Occipital lobe (tissue), 3 donors: ENCODE measurements at places on chromosomes 2 and 18.

DNA sequence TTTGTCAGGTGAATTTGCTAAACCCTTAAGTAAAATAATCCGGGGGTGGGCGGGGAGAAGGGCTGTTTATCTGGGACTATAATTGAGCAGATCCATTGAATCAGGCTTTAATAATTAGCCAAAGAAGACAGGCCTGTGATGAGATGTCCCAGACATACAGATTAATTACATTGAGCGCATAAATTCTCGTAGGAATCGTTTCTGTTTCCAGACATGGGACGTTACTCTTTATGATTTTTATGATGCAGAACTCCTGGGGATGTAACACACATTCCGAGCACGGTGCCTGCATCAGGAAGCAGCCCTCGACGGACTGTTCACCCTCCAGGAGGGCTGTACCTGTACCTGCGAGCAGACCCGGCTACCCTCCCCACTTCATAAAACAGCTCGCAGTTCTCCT, 88.9 kb downstream of the SMIM21 start:
- no peak for DNase-seq

DNA sequence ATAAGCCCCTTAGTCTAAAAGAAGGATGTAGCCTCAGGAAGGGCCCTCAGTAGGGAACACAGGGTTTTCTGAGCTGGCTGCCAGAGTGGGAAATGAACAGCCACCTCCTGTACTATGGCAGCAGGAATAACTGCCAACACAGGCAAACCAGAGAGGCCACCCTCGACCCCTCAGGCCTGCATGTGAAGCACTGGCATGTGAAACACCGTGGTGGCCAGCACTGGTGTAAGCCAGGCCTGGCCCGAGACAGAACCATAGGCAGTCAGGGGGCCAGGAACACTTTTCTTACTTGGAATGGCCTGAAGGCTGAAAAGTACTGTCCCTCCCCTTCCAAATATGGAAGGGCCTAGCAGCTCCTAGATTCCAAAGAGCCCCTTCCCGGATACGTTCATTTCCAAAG, 28.2 kb downstream of the SFXN5 start:
- DNase-seq = no peak

DNA sequence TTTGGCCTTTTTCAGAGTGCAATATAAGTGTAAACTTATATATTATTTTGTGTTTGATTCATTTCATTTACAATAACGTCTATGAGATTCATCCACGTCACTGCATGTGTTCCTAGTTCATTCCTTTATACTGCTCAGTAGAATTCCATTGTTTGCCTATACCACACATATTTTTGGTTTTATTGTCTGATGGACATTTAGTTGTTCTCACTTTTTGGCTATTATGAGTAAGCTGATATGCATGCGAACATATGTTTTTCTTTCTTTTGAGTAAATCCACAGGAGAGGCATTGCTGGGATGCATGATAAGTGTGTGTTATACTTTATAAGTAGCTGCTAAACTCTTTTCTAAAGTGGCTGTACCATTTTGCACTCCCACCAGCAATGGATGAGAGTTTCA, 314.8 kb upstream of the HS6ST1 start:
- DNase-seq = no peak

GRCh38 chr2:234953116-234954031, 1.6 kb downstream of the SH3BP4 start:
- no peak for DNase-seq

- no peak for DNase-seq
Observed at GRCh38 chr2:129702416-129703176, 276.9 kb upstream of the RAB6C start.

DNA sequence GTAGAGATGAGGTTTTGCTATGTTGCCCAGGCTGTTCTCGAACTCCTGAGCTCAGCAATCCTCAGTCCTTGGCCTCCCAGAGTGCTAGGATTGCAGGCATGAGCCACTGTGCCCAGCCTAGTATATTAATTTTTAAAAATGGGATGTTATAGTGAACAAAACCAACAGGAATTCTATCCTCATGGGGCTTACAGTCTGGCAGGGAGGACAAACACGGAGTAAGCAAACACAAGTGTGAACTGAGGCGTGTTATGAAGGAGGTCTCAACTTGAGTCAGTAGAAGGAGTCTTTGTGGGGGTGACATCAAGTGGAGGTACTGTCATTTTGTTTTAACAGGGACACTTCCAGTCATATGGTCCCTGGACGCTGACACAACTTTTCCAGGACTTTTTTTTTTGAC, 33.1 kb downstream of the EMILIN2 start:
- DNase-seq = no peak

DNA sequence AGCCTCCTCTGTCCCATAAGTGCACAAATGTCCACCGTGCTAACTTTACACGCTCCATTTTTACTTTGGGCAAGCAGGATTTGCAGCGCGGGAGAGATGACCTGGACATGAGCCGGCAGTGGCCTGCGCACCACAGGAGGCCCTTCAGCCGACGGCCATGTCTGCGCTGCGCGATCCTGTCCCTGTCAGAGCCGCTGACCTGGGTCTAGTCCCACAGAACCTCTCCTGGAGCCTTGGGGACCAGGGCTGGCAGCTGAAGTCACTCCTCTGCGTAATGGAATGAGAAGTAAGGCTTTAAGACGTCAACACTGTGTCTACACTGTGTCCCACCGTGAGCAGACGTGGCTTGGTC, 29.6 kb downstream of the ADI1 start:
- DNase-seq = no peak

- no peak for DNase-seq
Observed at GRCh38 chr18:3594760-3595368, 144.9 kb downstream of the TGIF1 start.

DNA sequence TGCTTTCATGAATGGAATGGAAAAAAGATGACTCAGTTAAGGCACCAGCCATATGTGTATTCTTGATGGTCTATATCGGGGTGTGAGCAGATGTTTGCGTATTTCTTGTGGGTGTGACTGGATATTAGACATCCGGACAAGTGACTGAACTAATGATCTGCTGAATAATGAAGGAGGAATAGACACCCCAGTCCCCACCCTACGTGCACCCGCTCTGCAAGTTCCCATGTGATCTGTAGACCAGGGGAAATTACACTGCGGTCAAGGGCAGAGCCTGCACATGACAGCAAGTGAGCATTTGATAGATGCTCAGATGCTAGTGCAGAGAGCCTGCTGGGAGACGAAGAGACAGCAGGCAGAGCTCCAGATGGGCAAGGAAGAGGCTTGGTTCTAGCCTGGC, 12.4 kb upstream of the PRLH start:
- no peak for DNase-seq

GRCh38 chr18:9824474-9824832, 61.3 kb upstream of the TXNDC2 start:
- DNase-seq = no peak

- no peak for DNase-seq
Observed at GRCh38 chr2:48574353-48575287, 43.0 kb upstream of the GTF2A1L start.

DNA sequence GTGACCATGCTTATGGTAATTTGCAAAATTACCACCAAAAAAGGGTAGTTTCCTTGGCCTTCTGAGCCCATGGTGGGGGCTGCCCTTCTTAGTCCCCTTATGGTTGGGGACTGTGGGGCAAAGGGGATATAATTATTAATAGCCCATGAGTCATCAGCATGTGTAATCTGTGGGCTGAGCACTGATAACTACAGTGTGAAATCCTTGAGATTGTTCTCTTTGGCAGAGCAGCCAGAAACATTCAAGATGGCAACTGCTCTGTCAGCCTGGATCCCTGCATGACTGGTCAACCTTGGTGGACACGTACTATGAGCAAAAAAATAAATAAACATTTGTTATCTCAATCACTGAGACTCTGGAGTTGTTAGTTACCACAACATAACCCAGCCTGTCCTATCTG, 61.3 kb downstream of the MGAT4A start:
- no peak for DNase-seq

DNA sequence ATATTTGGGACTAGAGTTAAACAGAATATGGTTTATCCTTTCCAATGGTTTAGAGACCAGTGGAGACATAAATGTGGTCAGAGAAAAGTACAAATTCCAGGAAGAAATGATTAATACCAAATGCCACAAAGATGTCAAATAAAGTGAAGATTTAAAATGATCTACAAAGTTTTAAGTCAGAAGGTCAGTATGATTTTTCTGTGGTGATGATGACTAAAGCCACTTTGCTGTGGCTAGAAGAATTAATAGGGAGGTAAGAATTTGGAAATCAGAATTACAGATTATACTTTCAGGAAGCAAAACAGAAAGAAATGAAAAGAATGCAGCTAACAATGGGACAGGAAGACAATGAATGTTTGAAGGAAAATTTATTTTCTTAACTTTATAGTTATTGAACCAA, 91.5 kb upstream of the CDH7 start:
- DNase-seq = no peak

DNA sequence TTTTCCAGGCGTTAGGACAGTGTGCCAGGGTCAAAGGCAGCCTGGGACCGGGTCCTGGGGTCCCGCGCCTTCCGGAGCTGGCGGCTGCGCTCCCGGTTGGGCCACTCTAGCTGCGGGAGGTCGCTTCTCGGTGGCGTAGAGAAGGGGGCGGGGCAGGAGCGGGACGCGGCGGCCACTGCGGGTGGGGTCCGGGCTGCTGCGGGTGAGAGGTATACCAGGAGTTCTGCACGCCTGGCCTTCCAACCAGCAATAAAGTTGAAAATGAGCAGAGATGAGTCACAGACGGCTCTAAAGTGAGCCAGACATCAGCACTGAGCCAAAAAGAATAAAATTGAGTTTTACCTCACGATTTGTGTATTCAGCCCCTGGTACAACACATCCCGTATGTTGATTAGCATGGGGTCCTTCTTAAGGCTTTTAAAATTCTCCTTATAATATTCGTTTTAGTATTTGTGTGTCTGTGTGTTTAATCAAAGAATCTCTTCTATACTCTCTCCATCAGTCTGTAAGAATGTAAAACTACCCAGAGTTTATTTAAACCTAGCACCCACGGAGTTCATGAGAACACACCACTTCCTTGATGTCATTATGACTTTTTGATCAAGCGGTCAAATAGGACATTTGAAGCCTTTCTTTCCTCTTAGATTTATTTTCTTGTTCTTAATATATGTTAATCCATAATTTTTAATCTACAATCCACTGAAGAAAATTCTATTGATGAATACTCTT, at the start of gene C1GALT1C1L:
C1GALT1C1L (minus strand) TSS at position 108 of the 729 bp plus-strand sequence; CDS start at position 1, 107 bp downstream.
- peak; percentile 10 for DNase-seq

DNA sequence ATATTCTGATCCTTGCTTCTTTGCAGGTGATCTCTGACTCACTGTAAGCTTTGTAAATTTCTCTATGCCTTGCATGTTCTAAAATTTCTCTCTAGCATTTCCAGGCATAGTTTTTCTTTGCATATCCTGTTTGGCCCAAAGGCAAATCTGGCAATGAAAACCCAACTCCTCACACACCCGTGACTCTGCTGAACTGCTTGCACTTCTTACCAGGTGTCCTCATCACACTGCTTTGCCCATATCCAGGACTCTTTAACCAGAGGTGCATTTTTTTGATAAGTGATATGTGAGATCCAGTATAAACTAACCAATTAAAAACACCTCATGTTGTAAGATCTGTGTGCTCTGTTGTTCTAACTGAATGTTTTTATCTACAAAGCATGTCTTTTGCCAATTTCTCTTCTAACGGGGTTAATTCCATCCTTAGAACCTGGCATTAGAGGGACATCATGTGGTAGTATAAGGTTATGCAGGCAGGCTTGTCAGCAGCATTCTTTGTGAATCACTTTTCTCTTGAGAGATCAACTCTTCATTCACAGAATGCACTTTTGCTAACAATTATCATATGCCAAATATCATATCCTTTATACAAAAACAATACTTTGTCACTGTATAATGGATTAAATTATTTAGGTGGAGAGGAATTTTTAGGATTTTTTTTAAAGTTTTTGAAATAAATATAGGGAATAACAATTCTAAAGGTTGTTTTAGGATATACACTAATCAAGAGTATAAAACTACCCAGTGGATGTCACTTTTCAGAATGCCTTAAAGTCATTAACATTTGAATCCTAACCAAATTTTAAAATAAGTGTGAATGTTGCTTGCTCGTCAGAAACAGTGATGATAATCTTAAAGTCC, 20.8 kb upstream of the TMX3 start:
- no peak for DNase-seq

DNA sequence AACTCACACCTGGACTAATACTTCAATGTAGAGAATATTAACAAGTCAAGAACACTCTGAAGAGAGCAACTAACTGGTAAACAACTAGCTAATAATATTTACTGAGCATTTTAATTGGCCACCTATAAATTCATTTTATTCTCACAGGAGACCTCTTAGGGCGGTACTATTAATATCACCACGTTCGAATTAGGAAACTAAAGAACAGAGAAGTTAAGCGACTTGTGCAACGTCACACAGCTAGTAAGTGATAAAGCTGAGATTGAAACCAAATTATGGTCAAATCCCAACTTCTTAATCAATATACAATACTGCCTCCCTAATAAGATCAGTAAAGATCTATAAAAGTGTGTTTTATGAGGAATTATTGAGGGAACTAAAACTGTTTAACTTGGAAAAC, 1034.3 kb upstream of the POU3F3 start:
- DNase-seq = no peak

DNA sequence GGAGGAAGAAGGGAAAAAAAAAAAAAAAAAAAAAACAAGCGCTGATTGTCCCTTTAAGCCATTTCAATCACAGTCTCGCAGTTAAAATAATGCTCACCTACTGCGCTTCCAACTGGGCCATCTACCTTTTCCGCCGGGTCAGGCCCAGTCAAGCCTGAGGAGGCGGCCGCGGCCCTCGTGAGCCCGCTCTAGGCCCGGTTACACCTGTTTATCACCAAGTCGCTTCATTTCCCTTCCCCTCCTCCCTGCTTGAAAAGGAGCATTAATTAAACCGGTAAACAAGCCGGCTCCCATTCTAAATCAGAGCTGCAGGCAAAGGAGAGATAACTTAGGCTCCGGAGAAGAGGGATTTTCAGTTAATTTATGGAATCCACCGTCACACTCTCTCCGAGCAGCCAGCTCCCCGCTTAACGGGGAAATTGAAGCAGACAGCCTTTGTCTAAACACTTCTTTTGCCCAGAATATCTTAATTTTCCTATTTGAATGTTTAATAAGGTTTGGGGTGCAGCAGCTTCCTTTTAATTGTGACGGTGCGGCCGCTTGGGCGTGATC, 140.1 kb upstream of the SIX3 start:
- no peak for DNase-seq

DNA sequence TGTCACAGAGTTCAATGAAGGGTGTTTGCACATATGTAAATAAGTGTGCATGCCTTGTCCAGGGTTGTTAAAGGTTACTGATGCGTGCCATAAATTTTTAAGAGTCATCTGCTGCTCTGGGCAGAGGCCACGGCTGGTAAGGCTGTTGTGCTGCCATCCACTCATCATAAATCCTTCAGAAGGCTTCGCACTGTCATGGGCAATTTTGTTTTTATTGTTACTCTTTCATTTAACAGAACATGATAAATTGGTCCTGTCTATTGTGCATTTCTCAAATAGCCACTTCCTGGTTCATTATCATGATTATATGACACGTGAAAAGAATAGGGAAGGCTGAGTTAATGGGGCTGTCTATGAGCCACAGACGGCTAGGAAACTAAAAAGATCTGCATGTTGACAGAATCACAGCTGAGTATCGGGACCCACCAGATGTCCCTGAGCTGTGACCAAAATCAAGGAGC, 634.3 kb upstream of the SOX11 start:
- DNase-seq = no peak

GRCh38 chr2:128412181-128412871, 93.7 kb upstream of the HS6ST1 start:
- DNase-seq = no peak
